Activated CD4-positive, alpha-beta T cell treated with anti-CD3 and anti-CD28 coated beads, Interleukin-2, amount 10 ng/mL, durations not matched to agents 24 days and 14 days (primary cell): ENCODE measurements at places on chromosomes 11 and 22.

GRCh38 chr11:69841859-69842698 lies 22.9 kb upstream of the FGF3 start:
- peak; percentile 71 for DNase-seq

- no peak for DNase-seq
Measured at GRCh38 chr11:34126959-34127848, 21.8 kb downstream of the NAT10 start.

GRCh38 chr11:31160504-31161422 lies 208.8 kb downstream of the DCDC1 start:
- no peak for DNase-seq

DNA sequence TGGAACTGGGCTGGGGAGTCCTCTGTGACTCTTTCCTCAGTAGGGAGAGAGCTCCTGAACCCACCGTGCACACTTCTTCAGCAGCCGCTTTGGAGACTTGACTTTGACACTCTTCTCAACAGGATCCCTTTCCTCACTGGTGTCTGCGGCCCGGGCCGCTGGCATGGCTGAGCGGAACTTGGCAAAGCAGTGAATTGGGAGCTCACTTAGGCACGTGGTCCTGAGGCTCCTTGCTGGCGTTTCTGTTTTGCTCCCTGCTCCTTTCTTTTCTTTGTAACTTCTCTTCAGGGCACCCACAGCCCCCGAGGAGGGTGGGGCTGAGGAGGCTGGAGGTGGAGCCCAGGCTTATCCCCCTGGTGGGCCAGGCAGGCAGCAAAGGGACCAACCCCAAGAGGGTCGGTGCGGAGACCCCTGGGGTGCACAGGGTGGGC lies 8.4 kb upstream of the KCNQ1OT1 start:
- DNase-seq: no peak

- peak; percentile 97 for DNase-seq
Measured at GRCh38 chr11:7513234-7514098, at the start of gene PPFIBP2. PPFIBP2 (plus strand) TSS chr11:7513999; CDS start chr11:7549476, 35,477 bp downstream.

GRCh38 chr11:103792981-103793468 lies 243.4 kb upstream of the DDI1 start:
- no peak for DNase-seq

DNA sequence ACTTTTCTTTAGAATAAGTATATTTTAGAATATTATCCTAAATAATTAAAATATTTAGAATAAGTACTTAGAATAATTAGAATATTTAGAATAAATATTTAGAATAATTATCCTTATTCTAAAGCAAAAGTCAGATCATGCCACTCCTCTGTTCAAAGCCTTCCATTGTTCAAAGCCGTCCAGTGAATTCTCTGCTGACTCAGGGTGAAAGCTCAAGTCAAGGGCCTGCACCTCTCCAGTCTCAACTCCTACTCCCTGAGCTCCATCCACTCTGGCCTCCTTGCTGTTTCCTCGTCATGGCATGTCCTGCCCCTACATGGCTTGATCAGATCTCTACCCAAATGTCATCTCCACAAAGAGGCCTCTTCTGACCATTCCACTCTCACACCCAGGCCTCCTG lies 30.0 kb downstream of the PLEKHA7 start:
- no peak for DNase-seq

GRCh38 chr11:130261571-130261970 lies 53.1 kb downstream of the ZBTB44 start:
- DNase-seq: no peak

GRCh38 chr22:45912910-45913309 lies 64.1 kb downstream of the WNT7B start:
- DNase-seq: no peak

GRCh38 chr11:280706-281485 lies 2.7 kb downstream of the NLRP6 start:
- DNase-seq: peak; percentile 85

DNA sequence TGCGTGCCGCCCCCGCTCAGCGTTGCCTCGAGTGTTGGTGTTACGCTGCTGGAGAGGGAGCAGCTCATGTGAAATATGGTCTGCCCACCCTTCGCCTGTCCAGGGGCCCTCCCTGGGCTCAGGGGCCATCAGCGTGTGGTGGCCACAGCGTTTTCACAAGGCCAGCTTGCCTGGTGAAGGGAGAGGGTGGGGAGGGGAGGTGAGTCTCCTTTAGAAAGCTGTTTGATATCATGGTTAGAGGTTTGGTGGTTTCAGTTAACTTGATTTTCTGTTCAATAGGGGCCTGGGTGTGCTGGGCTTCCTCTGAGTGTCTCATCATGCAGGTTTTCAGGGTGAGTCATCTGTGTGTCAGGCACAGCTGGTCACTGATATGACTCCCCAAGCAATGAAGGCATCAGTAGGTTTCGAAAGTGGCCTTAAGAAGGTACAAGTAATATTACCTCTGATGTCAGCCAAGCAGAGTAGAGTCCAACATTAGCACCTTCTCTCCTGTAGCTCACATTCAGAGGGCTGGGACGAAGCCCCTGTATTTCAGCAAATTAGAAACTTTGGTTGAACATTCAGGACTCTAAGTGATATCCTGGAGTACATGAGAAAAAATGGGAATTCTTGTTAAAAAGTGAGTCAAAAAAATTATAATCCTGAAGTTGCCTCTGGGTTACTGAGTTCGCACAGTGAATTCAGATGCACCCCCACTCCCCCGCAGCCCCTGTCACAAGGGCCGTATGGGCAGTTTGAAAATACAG lies 172.5 kb downstream of the TBC1D22A start:
- no peak for DNase-seq

- no peak for DNase-seq
Measured at GRCh38 chr22:40718250-40719204, 39.2 kb downstream of the MCHR1 start.

GRCh38 chr22:35733036-35733435 lies 15.4 kb downstream of the APOL5 start:
- no peak for DNase-seq

DNA sequence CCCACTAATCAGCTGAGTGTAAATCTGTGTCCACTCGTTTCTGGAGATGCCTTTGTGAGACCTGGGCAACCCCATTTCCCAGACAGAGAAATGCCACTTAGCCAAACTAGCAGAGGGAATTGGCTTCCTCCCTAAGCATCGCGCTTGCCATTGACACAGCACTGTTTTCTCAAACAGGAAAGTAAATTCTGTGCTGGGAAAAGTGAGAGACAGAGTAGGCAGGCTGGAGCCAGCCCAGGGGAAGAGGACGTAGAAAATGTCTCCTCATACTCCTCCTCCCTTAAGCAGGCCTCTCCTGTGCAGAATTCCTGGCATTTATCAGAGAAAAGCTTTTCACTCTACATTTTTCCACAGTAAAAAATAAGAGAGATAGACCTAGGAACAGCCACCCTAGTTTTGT lies 99.1 kb upstream of the AMOTL1 start:
- no peak for DNase-seq

DNA sequence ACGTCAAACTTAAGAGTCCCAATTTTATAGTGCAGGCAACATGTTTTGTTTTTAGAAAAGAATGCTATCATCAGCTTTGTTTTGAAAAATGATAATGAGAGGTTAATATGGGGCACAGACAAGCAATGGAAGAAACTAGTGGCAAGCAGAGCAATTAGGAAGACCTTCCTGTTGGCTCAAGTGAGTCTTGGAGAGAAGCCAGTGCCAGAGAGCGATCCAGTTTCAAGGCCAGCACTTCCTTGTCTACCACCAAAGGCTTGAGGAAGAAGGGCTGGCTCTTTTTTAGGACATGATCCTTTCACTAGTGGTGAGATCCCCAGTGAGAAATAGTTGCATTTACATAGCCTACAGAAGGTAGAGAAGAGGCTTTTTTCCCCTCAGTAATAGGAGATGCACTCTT lies 1340.7 kb downstream of the LRRC4C start:
- no peak for DNase-seq

- DNase-seq: no peak
Measured at GRCh38 chr11:129230006-129230405, 37.9 kb upstream of the ARHGAP32 start.

- DNase-seq: no peak
Measured at GRCh38 chr11:112882494-112883381, 78.5 kb upstream of the NCAM1 start.

GRCh38 chr11:65849771-65850216 lies 8.2 kb downstream of the CFL1 start:
- peak; percentile 63 for DNase-seq

DNA sequence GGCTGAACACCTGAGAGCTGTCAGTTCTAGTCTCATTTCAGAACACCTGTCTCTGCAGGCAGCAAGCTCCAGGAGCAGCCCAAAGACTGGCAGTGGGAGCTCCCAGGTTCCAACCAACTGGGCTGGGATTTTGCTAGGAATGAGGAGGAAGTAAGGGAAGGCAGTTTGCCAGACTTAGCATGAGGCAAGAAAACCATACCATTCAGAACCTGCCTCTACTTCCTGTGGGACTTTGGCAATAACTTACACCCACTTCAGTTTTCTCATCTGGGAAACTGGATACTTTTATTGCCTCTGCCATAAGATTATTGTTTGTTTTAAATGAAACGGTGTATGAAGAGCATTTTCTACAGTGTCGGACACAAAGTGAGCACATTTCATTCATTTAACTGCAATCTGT lies 363.7 kb upstream of the ISX start:
- DNase-seq: peak; percentile 22

GRCh38 chr11:18720808-18721560 lies 5.0 kb downstream of the IGSF22 start:
- peak; percentile 95 for DNase-seq

DNA sequence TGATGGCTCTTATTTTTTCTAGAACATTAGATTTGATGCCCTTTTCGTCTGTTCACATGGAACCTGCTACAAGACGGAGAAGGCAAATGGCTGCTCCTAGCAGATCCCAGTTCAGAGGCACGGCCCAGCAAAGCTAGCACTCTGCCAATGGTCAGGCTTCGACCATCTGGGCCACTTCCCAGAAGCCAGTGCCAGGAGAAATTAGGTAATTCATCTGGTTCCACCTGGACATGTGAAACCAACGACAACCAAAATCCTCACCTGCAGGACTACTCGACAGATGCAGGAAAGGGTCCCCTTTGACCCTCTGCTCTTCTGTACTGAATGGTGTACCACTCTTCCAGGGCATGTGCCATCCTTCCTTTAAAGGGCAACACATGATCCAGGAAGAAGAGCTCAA lies 25.4 kb downstream of the MICAL3 start:
- no peak for DNase-seq

DNA sequence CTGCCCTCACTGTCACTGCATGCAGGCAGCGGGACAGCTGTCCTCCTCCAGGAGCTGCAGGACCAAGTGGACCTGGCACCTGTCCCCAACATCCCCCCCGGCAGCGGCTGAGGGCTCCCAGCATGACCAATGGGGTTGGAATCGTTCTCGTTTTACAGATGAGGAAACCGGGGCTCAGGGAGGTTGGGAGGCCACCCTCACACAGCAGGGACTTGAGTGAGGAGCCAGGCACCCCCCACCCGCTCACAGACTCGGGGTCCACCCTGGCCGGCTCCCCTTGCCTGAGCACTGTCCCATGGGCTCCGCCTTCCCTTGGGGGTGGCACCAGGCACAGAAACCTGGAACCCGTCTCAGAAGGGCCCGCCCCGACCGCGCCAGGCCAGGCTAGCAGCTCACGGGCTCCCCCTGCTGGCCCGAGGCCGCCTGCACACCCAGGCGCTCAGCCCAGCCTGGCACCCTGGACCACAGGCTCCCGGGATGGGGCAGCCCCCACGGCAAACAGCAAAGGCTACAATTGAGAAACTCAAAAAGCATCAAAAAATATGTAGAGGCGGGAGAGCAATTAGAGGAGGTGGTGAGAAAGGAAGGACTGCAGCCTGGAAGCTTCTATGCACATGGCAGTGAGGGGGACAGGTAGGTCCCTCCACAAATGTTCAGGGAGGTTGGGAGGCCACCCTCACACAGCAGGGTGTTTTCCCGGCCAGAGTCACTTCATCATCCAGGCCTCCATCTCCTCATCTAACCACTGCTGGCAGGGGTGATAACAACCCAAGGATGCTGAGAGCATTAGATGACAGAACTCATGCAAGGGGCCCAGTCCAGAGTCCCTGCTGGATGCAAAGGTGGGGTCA lies 12.8 kb downstream of the MACROD1 start:
- DNase-seq: peak; percentile 93

- peak; percentile 86 for DNase-seq
Measured at GRCh38 chr11:2929531-2929949, 320 bp upstream of the PHLDA2 start.

GRCh38 chr11:78783301-78783700 lies 208.6 kb upstream of the NARS2 start:
- no peak for DNase-seq

DNA sequence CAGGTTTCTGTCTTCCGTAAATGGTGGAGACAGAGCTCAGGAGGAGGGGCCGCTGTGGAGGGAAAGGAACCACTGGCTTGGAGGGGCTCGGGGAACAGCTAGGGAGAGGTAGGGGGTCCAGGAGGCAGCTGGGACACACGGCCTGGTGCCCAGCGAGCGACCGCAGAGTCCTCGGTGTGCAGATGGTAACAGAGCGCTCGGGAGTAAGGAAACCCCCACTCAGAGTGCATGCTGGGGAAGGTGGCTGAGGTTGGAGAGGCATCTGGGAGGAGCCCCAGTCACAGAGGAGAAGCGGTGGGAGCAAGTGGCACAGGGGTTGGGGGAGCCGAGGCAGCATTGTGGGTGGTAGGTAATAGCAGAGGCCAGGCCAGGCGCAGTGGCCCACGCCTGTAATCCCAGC lies 10.8 kb upstream of the NCF4 start:
- DNase-seq: no peak

- DNase-seq: no peak
Measured at GRCh38 chr11:99683933-99684332, 663.2 kb downstream of the CNTN5 start.

GRCh38 chr11:104127828-104128227 lies 36.1 kb downstream of the PDGFD start:
- DNase-seq: no peak

- DNase-seq: peak; percentile 75
Measured at GRCh38 chr11:60950933-60951605, 907 bp downstream of the SLC15A3 start.

DNA sequence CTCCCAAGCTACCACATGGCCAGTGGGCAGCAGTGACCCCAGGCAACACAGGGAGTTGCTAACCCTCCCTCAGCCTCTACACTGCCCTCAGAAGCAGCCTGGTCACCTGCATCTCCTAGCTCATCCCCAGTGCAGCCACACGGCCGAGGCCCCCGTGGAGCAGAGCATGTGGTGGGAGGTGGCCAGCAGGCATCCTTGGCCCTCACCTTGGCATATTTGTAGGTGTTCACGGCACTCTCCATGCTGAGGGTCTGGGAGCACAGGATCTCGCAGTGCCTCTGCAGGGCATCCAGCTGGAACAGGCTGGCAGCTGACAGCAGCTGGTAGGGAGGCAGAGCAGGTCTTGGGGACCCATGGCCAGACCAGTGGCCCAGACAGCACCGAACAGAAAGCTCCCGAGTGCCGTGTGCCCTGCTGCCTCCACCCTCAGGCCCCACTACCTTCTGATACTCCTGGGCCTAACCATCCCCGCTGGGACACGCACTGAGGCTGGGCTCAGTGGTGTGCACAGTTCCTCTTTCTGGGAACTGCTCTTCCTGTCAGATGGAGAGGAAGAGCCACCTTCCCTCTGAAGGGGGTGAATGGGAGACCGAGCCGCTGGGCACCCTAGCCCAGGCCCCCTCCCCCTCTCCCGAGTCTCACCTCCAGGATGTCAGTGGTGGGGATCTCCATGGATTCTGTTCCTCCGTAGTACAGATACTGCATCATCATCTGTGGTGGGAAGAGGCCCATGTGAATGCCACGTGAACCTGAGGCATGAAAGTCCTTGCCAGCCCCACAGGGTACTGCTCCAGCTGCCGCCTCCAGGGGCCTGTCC lies 48.8 kb downstream of the NAT10 start:
- no peak for DNase-seq
